Urinary bladder (tissue), 4 donors: ENCODE measurements at places on chromosomes 6 and 20. TPM values are rescaled to one million over a fixed set of nuclear protein-coding genes. Genes with fewer than 3 reads are reported as not detected.

DNA sequence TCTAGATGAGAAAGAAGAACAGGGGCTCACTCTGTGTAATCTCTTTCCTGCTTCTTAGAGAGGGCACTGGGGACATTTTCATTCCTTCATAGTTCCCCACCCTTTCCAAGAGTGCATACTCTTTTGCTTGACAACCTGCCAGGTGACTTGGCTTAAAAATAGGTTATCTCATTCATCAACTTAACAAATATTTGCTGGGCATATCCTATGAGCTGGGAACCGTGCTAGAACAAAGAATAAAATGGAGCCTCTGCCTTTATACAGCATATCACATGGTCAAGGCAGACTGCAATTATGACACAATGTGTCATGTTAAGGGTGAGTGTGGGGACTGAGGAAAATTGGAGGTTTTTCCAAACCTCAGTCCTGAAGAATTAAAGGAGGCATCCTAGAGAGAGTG, 209.8 kb upstream of the FOXA2 start:
- DNase-seq: no peak

GRCh38 chr6:16471222-16471909, 233.0 kb downstream of the GMPR start:
- no peak for DNase-seq

DNA sequence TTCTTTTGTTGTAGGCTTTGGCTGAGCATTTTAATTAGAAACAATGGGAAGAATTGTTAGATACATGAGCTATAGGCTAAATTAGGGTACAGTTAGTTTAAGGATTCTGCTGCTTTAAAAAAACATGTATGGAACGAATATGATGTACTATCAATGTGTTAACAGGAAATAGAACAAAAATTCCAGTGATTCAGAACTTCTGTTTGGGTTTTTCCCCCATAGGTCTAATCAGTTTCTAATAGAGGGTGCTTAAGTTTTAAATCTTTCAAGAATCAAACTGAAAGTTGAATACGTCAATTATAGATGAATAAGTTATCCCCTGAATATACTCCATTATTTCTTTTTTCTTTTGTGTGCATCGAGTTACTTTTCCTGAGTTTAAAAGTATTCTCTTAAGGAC, 1.9 kb downstream of the TAB2 start:
- no peak for DNase-seq

DNA sequence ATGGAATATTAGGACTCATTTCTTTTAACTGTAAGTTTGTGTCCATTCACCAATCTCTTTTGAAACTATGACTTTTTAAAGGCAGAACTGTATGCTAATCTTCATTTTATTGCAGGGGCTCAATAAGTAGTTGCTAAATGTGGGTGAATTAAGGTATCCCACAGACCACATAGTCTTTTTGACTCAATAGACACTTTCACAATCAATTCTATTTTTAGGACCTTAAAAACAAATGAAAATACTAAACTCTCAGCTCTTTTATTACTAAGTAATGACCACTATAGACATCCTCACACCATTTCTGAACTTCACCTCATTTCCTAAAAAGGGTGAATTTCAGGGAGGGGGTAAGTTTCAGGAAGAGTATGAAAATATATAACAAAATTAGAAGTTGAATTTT, 106.8 kb upstream of the BEND6 start:
- DNase-seq: no peak

- no peak for DNase-seq
Observed at GRCh38 chr6:2876210-2877056, 26.7 kb downstream of the SERPINB9 start.

- DNase-seq: no peak
Observed at GRCh38 chr6:56620229-56620868, 22.3 kb downstream of the DST start.

DNA sequence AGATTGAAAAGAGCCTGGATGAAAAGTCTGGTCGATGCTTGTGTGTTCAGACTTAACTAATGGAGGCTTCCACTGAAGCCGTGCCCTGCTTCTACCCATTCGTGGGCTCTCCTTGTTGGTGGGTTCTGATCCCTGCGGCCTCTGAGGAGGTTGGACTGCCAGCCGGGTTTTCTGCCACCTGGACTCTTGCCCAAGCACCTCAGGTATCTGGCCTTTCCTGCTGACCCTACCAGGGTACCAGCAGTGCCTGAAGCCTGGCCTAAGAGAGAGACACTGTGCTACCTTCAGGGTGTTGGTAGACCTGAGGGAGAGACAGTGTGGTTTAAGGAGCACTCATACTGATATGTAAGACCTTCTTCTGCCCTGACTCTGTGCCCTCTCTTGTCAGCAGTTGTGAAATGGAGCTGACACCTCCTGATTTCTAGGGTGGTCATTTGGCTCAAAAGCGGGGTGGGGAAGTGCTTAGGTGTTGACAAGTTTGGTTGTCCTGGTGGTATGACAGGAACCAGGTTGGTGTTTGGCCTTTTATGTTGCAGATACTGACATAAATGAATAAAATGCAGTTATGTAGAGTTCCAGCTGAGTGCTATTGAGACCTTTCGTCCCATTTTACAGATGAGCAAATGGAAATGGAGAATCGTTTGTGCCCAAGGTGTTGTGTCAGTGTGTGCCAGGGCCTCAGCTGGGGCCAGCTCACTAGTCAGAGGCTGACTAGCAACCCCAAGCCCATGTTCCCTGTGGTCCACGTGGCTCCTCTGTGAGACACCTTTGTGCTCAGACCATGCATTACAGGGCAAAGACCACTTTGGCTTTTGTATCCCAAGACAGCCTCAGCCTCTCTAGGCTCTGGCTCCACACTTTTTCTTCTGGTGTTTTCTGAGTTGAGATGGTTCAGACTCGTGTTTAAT, 3.1 kb downstream of the PLCG1 start:
- DNase-seq: no peak

GRCh38 chr6:85771925-85772430, 129.3 kb upstream of the SYNCRIP start:
- no peak for DNase-seq

DNA sequence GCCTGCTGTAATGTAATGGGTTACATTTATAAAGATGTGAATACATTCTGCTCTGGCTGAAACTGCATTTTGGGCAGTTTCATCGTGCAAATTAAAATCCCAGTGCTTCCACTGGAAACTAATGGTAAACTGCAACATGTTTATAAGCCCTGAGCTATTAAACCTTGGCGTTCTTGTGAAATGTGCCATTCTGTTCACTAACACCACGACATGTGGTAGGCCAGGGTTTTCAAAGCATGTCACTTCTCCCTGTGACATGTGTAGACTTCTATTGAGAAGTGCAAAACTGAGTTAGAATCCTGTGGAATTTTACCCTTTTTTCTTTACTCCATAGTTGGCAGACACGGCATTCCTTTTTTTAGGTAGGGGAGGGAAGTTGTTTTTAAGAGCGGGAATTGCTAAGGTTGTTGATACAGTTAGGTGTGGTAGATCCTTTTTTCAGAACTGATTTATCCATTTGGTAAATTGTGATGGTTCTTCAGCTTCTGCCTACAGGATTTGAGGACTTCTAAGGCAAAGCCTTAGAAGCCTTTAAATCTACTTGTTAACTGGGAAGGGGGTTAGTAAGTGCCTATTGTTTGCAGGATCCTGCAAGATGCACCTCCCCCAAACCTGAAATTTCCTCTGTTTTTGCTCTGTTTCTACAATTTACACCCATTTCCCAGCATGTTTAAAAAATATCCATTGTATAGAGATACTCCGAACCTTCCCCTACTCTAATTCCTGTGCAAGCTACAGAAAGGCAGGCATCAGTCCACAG, 4.2 kb downstream of the SASH1 start:
- DNase-seq: no peak

- no peak for DNase-seq
Observed at GRCh38 chr6:44789806-44790205, 402.3 kb downstream of the CDC5L start.

- peak; percentile 14 for DNase-seq
Observed at GRCh38 chr6:98947411-98948292, at the start of gene FBXL4. Gene FBXL4 (minus strand): TSS chr6:98947946. CDS start chr6:98926988, 20,958 bp downstream.

Gene LPIN3
- 4.7 TPM for total RNA-seq

Gene IL17A
- not detected for total RNA-seq

Gene RIPOR3
- total RNA-seq: 8.2 TPM

Gene ACTL10
- 0.95 TPM for total RNA-seq

Gene LINC00237
- total RNA-seq: not detected
